Neural cell (in vitro differentiated cells): ENCODE measurements at places on chromosomes 6 and 20. TPM values are rescaled to one million over a fixed set of nuclear protein-coding genes. Genes with fewer than 3 reads are reported as not detected.

The LZTS3 gene
- polyA plus RNA-seq: 33.8 and 42.0 TPM in 2 replicates

The TGM3 gene
- polyA plus RNA-seq: 0.10 and 0.24 TPM in 2 replicates

The PRPH2 gene
- polyA plus RNA-seq: not detected in 2 replicates

The UBR2 gene
- 24.4 and 25.5 TPM in 2 replicates for polyA plus RNA-seq

The MROH8 gene
- 2.5 and 3.2 TPM in 2 replicates for polyA plus RNA-seq

The NSFL1C gene
- polyA plus RNA-seq: 48.7 and 58.0 TPM in 2 replicates

The STX11 gene
- not detected in 2 replicates for polyA plus RNA-seq

The ADTRP gene
- not detected in 2 replicates for polyA plus RNA-seq

The NKX2-2 gene
- not detected in 2 replicates for polyA plus RNA-seq

The PMEPA1 gene
- 3.3 and 5.0 TPM in 2 replicates for polyA plus RNA-seq

The SIRPD gene
- not detected in 2 replicates for polyA plus RNA-seq

The WFDC13 gene
- polyA plus RNA-seq: not detected in 2 replicates

The PPIL6 gene
- polyA plus RNA-seq: 2.5 and 11.8 TPM in 2 replicates

The GDAP1L1 gene
- 216 and 243 TPM in 2 replicates for polyA plus RNA-seq

The NKAPL gene
- not detected in 2 replicates for polyA plus RNA-seq

The ETV7 gene
- 0.32 TPM in 1 of 2 replicates, not detected in the other for polyA plus RNA-seq

The B4GALT5 gene
- 34.7 and 36.8 TPM in 2 replicates for polyA plus RNA-seq

The MICB gene
- 0.14 TPM in 1 of 2 replicates, not detected in the other for polyA plus RNA-seq

The RAB32 gene
- polyA plus RNA-seq: 0.42 and 1.8 TPM in 2 replicates

The KCNB1 gene
- 3.6 and 4.4 TPM in 2 replicates for polyA plus RNA-seq

The HCRTR2 gene
- 7.5 and 8.1 TPM in 2 replicates for polyA plus RNA-seq

The DEF6 gene
- polyA plus RNA-seq: 0.48 and 1.3 TPM in 2 replicates

The SIRPB1 gene
- 0.20 TPM in 1 of 2 replicates, not detected in the other for polyA plus RNA-seq

The DUSP15 gene
- 62.7 and 68.9 TPM in 2 replicates for polyA plus RNA-seq

The ABHD16B gene
- polyA plus RNA-seq: not detected in 2 replicates

The C20orf204 gene
- polyA plus RNA-seq: 6.0 and 6.4 TPM in 2 replicates

The NKAIN2 gene
- polyA plus RNA-seq: 23.2 and 28.4 TPM in 2 replicates

The BMP7 gene
- polyA plus RNA-seq: 3.2 and 3.6 TPM in 2 replicates

The FABP7 gene
- 27.7 and 37.2 TPM in 2 replicates for polyA plus RNA-seq

The SCRT2 gene
- 2.5 and 3.8 TPM in 2 replicates for polyA plus RNA-seq

The FRK gene
- not detected in 2 replicates for polyA plus RNA-seq

The ARFGEF3 gene
- polyA plus RNA-seq: 4.5 and 4.6 TPM in 2 replicates
